ENCODE measurements at places on chromosomes 5 and 9. TPM values are rescaled to one million over a fixed set of nuclear protein-coding genes. Genes with fewer than 3 reads are reported as not detected.

The HAVCR2 gene
- total RNA-seq, result 0.02 TPM

The GPR21 gene
- total RNA-seq, result not detected

The GFI1B gene
- total RNA-seq, result not detected

The CER1 gene
- total RNA-seq, result not detected

The FOXD1 gene
- total RNA-seq, result 5.4 TPM

DNA sequence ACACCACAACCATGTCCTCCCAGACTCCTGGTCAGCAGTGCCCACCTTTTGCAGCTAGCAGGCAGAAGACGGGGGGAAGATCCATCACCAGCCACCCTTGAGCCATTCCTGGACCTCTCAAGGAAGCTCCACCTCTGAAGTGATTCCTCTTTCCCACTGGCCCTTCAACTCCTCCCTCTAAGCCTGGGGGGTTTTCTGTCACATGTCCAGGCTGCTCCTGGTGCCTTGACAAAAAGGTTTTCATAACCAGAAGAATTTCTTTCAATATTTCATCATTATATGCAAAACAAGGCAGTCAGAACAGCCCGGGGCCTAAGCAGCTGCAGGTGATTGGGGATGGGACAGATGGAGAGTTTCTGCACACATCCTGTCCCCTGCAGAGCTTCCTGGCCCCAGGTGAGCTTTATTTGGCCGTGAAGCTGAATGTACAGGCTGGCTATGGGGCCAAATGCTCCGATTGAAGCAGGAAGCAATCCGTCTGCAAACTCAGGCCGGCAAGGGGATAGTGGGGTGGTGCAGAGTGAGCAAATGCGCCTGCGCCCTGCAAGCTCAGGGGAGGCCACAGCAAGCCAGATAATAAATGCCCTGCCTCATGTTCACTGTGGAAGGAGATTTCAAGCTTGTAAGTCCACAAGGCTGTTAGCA lies 173.5 kb downstream of the C5orf15 start:
- no peak for DNase-seq

- DNase-seq, result no peak
Measured at GRCh38 chr5:142119051-142119625, 10.6 kb downstream of the NDFIP1 start.

DNA sequence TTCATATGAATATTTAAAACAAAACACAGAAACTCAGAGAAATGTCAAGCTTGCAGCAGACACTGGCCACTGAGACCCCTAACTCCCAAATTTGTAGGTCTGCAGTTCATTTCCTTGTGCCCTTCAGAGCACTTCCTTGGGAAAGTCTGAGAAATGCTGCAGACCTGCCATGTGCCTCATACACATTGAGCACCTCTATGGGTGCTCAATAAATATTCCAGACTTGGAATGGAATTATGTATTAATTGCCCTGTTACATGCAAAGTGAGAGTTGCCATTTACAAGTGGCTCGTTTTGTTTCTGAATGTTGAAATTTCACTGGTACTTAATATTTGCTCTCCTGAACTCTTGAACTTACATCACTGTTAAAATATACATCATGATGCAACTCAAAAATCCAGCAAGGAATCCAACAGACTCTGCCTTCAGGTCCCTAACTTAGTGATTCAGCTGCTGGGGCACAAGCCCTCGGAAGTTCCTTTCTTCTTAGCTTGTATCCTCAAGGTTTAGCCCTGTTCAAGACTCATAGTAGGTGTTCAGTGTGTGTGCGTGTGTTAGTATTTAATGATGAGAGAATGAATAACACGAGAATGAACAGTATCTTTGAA lies 90.6 kb downstream of the PTCD2 start:
- no peak for DNase-seq

DNA sequence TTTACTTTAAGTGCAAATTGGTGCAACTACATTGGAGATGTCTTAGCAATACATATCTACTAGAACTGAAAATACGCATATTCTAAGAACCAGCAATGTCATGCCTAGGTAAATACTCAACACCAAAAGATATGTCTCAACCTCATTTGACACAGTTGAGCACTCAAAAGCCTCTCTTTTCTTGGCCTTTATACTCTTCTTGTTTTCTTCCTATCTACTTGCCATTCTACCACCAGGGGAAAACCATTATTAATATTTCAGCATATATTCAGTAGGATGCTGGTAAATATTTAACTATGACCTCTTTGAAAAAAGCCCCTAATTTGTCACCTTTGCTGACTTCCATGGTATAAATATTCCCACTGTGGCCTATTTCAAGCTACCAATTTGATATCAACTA lies 443.8 kb downstream of the LRRC70 start:
- DNase-seq, result no peak

DNA sequence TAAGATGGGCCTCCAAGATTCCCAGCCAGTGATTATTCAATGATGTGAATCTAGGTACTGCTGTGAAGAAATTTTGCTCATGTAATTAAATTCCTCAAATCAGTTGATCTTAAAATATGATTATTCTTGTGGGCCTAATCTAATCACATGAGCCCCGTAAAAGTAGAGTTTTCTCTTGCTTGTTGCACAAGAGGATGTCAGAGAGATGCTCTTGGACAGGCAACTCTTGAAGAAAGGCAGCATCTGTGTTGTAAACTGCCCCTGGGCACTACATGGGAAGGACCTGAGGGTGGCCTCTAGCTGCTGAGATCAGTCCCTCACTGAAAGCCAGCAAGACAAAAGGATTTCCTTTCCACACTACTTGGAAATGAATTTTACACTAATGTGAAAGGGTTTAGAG lies 132.9 kb downstream of the TRPM3 start:
- DNase-seq, result no peak

GRCh38 chr5:25489834-25490538 lies 845.2 kb upstream of the CDH10 start:
- DNase-seq, result peak; percentile 67

DNA sequence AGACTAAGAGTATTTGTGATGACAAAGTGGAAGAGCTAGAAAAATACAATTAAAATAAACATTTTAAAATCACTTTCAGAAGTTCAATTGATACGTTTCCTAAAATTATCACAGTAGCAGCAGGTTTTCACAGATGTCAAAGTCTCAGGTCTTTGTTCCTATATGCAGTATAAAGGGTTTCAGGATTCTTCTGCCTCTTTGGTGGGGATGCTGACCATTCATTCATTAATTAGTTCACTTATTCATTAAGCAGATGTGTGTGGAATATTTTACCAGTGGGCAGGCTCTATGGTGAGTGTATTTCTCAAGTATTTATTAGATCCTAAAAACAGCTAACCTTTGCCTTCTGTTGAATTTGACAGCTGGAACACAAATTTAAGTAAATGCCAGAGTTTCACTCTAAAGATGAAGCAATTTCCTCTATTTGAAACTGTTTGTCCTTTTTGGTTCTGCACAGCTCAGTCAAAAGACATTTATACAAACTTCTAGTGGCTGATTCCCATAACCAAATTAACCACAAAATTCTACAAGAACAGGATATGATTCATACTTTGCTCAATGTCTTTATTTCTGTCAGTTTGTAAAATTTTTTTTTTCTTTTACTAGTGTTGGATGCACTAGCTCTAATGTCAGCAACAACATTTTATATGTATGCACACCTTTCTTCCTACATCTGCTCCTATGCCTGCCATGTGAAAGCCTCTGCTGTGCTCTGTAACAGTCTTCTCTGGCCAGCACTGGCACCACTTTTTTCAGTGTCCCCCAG lies 75.9 kb upstream of the PRR16 start:
- DNase-seq, result peak; percentile 91

DNA sequence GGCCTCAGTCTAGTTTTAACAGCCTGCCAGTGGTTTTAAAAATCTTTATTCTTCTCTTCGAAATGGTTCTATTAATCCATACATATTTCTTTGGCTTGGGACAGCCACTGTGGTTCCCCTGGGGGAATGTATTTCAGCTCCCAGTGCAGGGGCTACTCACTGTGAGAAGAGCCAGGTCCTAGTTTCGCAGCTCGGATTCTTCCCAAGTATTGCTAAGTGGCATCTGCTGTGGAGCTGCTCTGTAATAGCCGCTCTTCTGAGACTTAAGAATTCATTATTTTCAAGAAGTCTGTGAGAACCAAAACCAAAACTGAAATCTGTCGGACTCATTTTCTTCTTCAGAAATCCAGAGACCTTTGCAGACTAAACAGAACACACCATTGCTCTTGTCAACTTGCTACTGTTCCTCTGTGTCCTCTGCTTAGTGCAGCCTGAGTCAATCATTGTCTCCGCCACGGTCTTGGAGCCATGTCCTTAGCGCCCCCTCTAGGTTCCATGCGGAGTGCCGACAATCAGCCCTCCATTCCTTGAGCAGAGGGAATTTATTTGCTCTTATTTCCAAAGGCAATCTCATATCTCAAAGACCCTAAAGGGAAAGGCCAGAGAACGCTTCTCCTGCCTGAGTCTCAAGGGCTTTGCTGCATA lies 478.2 kb downstream of the SPATA31D1 start:
- DNase-seq, result peak; percentile 4

GRCh38 chr9:121633119-121633714 lies 18.2 kb upstream of the DAB2IP start:
- no peak for DNase-seq
